ENCODE measurements at places on chromosomes 2 and 18.
A peak's percentile ranks its signal among the peaks of the same experiment; 100 is the strongest.

DNA sequence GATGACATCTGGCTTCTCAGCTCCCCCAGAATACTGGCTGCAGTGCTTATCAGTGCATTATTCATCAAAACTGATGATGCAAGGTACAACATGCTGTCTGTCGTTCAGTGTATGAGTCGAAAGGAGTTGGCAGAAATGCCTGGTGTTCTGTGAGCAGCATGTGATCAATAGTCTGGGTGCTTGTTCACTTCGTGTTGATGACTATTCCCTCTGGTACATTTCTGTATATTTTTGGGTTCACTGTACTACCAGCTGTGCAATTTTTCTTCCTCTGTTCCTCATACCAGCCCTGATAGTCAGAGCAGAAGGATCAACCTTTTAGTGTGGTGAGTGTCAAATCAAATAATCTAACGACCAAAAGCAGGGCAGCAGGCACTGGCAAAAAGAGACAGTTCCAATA, 59.0 kb upstream of the KLHL14 start:
- DNase-seq, result no peak

DNA sequence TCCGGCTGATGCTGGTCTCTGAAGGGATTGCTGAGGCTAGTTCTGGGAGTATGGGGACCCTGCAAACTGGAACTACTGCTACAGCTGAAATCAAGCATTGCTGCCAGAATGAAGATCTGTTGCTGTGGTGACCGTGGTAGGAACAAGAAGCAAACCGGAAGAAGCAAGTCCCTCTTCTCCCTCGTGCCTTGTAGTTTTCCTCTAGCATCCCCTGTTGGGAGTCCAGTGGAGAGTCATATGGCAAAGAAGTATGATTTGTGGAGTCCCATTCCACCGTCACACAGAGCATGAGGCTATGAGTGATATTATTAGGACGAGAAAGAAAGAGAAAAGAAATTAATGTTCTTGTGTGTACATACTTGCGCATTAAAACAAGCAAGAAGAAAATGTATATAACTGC, 138.8 kb upstream of the SP5 start:
- no peak for DNase-seq

DNA sequence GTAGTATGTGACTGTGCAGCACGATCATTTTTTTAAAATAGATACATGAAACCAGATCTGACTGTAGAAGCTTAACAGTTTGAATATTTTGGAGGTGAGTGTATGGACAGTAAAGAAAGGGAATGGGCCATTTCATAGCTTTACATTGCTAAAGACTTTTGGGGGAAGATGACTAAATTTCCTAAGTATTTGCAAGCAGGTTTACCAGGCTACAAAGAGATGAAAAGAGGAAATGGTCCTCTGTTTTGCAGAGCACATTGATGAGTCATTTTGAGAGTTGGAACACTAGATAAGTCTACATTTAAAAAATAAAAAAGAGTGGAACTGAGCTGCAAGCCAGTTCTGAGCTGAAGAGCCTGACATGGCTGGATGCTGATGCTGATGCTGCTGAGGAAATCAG, 115.7 kb upstream of the LRATD1 start:
- no peak for DNase-seq

GRCh38 chr2:8154936-8155335, 526.9 kb upstream of the ID2 start:
- no peak for DNase-seq

GRCh38 chr2:12501469-12502158, 215.1 kb upstream of the TRIB2 start:
- peak; percentile 61 for DNase-seq

DNA sequence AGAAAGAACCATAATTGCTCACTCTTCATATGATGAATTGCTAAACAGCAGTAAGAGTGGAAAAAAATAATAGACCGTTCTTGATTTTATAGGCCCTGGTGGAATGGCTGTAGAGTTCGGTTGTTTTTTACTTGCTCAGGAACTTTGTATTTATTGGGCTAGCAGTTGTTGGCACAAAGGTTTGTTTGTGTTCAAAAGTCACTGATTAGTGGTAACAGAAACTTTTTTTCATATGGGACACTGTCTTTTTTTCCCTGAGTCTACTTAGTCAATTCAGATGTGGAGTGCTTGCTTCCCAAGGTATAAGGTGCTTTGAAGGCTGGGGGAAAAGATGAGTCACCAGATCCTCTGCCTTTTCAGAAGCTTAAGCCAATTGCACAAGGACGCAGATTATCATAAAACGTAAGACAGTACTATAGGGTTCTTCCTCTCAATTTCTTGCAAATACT, 25.8 kb downstream of the PHLPP1 start:
- DNase-seq, result peak; percentile 35

DNA sequence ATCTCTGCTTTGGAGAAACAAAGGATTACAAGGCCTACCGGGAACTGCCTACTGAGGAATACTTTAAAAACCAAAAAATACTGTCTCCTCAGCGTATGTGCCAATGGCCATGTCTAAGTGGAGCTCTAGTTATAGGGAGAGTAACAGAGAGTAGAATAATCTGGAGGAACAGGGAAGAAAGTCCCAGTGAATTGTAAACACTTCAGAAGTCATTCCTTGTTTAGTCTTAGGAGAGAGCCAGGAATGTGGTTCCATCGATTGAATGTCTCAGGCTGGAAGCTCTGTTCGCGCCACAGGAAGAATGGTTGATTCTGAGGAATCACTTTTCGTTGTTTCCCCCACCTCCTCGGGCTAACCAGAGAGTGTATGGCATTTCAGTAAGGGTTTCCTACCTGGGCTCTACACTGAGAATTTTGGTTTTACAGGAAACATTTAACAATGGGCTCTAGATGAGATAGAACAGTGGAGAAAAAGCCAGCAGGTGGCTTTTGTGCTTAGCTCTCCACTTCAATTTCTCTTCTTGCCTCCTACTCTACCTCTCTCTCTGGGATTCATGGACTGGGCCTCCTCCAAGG, 88.7 kb downstream of the ACVR1 start:
- DNase-seq, result no peak

GRCh38 chr2:157611726-157612125, 16.9 kb downstream of the ACVR1C start:
- no peak for DNase-seq

DNA sequence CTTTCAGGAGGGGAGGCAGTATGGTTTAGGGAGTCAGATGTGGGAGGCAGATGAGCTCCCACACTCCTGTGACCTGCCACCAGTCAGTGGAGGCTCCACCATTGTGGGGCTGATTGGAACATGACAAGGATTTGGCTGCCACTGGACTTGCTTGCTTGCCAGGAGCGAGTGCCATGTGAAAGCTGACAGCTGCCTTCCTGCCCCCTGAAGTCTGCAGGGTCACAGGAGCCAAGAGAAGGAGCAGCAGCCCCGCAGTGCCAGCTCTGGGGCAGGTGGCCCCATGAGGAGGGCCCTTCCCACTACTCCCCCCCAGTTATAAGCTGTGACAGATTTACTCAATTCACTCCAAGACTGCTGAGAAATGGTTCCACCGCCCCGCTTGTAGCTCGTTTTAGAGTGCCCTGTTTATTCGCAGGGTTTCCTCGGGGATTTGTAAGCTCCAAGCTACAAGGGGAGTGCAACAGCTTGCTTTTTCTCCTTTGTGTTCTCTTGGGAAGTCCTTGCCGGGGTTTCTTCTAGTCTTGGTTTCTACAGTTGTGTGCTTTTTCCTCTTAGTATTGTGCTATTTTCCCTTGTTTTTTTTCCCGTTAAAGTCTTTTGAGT, 414.3 kb downstream of the MEIS1 start:
- no peak for DNase-seq

DNA sequence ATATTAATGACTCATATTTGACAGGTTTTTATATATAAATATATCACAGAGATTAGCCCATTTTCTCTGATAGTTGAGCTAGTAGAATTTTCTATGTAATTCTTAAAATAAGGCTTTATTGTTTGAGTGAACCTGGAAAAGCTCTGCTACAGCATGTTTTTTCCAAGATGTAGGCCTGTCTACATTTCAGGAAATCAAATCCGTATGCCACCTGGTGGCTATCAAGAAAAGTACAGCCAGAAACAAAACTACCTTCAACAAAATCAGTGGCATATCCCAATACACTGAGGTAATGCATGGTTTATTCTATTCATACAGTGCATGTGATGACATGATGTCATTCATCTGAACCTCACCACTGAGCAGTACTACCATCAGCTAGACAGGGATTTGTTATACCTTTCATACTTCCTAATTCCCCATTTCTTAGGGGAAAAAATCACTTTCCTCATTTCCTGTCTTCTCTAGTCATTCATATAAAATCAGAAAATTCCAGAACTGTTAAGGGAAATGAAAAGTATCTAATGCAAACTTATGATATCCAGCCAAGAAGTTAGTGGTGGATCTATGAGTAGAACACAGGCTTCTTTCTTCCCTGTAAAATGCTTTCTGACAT, 310.4 kb upstream of the SYT4 start:
- DNase-seq, result peak; percentile 25

DNA sequence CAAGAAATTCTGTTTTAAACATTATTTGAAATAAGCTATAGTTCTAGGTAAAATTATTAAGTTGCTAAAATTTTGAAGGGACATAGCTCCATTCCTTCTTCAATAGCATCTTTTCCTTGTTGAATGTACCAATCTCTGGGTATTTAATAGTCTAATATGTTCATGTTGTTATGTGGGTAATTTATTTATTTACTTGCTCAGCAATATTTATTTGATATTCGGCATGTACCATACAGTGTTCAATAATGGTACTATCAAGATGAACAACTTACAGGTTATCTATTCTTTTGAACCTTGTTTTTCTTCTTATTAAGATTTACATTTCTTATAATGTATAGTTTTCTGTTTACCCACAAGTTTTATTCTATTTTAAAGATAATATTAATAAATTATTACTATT, 1616.8 kb upstream of the PIK3C3 start:
- DNase-seq, result no peak

Measured in inflammatory macrophage (primary cell).